ENCODE measurements at places on chromosomes 7 and 10.

- DNase-seq = no peak
Measured at GRCh38 chr7:4733936-4734528, 41.4 kb upstream of the AP5Z1 start.

DNA sequence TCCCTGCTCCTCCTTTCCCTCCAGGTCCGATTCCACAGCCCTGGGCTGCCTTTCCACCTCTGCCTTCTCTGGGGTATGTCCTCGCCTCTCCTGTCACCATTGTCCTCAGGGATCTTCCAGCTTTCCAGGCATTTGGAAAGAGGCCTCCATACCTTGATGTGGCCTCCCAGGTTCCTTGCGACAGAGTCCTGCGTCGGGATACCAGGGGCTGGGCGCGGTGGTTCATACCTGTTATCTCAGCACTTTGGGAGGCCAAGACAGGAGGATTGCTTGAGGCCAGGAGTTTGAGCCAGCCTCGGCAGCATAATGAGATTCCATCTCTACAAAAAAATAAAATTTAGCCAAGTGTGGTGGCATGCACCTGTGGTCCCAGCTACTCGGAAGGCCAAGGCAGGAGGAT is 171.1 kb downstream of the CUX1 start:
- DNase-seq = no peak

DNA sequence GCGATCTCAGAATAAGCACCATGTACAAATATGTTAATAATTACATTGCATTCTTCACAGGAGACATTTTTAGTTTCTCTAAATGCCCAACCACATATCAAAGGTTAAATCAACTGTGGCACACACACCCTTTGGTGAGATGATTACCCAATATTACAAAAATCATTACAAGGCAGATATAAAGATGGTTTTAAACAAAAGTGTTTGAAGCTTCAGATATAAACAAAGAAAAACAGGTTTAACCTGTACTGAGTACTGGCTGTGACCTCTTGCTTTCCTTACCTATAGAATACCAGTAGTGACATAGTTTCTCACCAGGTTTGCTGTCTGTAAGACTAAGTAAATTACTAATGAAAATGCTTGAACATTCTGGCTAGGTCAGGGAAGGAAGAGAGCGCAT is 360.0 kb upstream of the IGFBP3 start:
- DNase-seq = no peak

- DNase-seq = no peak
Measured at GRCh38 chr7:414681-415560, 104.7 kb downstream of the PDGFA start.

- no peak for DNase-seq
Measured at GRCh38 chr10:99785646-99786045, 3.2 kb downstream of the ABCC2 start.

DNA sequence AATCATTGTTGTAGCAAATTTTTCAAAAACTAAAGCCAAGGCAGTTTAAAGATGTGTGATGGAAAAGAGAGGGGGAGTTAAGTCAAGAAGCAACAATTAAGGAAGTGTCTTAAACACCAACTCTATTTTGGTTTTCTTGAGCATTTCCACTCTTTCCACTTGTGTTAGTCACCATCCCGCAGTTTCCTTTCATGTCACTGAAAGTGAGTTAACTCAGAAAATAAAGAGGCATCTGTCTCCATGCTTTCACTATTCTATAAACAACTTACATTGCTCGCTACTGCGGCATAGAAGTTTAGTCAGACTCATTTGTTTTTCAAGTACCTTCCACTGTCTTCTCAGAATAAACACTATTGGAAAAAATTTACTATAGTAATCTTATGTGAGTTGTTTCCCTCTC is 284.9 kb upstream of the SEMA3D start:
- DNase-seq = no peak

All from mesenteric fat pad (tissue), 1 donor.